GM12892 (cell line): ENCODE measurements at places on chromosomes 1 and 21.
A peak's percentile ranks its signal among the peaks of the same experiment; 100 is the strongest.

- no peak for DNase-seq
Observed at GRCh38 chr21:39208624-39209333, 25.5 kb upstream of the PSMG1 start.

DNA sequence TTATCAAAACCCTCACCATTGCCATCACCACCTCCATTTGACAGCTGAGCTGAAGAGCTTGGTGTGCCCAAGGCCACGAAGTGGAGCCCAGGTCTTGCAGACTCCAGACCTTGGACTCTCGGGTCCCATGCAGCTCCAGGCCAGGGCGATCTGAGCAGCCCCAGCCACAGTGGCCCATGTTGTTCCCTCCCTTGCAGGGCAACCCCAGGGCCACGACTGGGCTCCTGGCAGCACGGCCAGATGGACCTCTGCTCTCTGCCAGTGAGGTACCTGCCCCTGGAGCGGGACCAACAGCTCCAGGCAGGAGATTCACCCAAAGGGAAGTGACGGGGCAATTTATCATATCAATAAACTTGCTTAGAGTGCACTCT is 182.7 kb upstream of the VAMP3 start:
- DNase-seq, result no peak

GRCh38 chr1:157363660-157364140 is 188.6 kb downstream of the FCRL5 start:
- DNase-seq, result peak; percentile 31

DNA sequence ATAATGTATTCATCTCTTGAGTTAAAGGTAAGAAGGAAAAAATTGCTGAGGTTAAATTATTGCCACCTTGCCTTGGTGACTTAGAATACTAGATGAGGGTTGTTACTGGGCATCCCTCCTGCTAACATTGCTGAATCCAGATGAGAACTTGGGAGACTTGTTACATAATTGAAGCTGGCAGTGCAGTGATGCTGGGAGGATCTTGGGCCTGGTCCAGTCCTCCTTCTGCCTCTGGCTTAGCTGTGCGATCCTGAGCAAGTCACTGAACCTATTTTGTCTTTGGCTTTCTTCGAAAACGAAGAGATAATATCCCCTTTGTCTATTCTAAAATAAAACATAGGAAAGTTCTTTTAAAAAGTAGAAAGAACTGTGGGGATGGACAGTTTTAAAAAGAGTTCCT is 244.9 kb upstream of the NRIP1 start:
- no peak for DNase-seq

- DNase-seq, result no peak
Observed at GRCh38 chr1:232431748-232432147, 198.2 kb downstream of the SIPA1L2 start.

GRCh38 chr1:205541161-205541886 is 36.9 kb downstream of the CDK18 start:
- DNase-seq, result no peak

DNA sequence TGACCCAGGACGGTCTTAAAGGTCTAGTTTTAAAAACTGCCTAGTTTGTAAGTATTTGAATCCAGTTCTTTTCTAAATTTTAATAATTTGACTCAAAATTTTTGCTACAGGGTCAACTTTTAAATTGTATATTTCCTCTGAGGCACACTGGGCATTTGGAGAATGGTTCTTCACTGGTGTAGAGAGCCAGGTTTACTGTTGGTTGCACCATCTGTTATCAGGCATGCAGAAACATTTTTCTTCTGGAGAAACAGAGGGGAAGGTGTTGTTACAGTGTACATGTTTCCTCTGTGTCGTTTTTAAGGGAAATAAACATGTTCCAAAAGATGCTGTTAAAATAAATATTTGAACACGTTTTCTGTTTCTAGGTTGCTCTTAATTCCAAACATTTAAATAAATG is 39.0 kb upstream of the RWDD3 start:
- no peak for DNase-seq

DNA sequence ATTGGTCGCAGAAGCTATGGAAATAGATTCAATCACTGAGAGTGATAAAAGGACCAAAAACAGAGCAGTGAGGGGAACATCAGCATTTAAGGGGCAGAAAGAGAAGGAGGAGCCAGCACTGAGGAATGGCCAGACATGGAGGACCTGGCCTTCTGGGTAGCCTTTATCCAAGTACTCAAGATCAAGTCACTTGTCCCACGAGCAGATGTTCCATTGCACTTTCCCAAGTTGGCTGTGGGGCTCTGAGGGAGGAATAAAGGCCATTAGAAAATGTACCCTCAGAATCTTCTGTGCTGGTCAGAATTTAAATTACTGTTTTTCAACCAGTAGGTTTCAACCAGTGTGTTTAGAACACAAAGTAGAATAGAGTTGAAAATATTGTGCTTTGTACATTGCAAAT is 55.3 kb downstream of the GIPC2 start:
- DNase-seq, result no peak

GRCh38 chr1:37657620-37658412 is 23.1 kb upstream of the RSPO1 start:
- no peak for DNase-seq

DNA sequence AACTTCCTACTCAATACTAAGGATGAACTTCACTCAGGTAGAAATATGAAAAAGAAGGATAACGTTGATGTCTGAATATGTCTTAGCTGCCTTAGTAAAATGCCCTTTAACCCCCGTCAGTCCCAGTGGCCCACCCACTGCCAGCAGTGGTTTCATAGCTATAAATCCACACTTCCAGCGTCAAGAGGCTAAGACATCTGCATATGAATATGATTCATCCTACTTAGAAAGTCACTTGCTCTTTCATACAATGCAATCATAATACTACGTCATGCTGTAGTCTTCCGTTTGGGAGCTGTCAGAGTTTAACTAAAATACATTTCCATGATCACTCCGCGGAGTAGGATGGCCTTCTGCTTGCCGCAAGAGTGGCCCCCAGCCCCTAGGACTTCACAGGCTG is 247.3 kb downstream of the SDCCAG8 start:
- DNase-seq, result no peak

- no peak for DNase-seq
Observed at GRCh38 chr1:230865062-230865817, 3.1 kb downstream of the C1orf198 start.

- DNase-seq, result no peak
Observed at GRCh38 chr1:66699213-66699612, 53.0 kb upstream of the DYNLT5 start.

DNA sequence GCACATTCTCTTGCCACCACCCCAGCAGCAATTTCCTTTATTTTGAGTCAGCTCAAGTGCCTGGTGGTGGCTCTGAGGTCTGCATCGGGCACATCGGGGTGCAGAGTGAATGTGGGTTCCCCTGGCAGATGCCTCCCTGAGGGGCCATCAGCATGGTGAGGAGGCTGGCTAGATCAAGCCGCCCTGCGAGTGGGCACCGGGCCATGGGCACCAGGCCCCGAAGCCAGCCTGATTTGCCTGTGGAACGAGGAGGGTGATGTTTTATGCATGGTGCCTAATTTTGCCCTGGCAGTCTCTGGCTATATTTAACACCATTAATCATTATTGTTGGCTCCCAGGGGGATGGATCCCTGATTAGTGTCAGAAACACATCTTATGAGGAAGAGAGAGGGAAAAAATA is 36.3 kb downstream of the ACTL8 start:
- no peak for DNase-seq

GRCh38 chr21:33189237-33189636 is 40.5 kb upstream of the IFNAR2 start:
- DNase-seq, result no peak

DNA sequence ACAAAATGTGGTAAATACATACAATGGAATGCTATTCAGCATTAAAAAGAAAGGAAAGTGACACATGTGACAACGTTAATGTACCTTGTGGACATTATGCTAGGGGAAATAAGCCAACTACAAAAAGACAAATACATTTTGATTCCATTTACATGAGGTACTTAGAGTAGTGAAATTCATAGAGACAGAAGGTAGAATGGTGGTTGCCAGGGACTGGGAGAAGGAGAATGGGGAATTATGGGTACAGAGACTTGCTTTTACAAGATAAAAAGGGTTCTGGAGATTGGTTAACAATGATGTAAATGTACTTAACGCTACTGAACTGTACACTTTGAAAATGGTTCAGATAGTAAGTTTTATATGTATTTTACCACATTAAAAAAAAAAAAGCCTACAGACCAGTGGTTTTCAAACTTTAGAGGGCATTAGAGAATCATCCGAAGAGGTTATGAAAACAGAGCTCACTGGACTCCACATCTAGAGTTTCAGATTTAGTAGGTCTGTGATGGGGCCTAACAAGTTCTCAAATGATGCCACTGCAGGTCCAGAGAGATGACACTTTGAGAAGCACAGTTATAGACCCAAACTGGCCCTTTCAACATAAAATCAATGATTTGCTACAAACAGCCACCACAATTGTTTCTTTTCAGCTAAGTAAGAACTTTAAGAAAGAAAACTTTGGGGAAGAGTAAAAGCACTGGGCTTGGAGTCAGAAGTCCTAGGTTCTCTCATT is 9.6 kb upstream of the ADCY10 start:
- no peak for DNase-seq

DNA sequence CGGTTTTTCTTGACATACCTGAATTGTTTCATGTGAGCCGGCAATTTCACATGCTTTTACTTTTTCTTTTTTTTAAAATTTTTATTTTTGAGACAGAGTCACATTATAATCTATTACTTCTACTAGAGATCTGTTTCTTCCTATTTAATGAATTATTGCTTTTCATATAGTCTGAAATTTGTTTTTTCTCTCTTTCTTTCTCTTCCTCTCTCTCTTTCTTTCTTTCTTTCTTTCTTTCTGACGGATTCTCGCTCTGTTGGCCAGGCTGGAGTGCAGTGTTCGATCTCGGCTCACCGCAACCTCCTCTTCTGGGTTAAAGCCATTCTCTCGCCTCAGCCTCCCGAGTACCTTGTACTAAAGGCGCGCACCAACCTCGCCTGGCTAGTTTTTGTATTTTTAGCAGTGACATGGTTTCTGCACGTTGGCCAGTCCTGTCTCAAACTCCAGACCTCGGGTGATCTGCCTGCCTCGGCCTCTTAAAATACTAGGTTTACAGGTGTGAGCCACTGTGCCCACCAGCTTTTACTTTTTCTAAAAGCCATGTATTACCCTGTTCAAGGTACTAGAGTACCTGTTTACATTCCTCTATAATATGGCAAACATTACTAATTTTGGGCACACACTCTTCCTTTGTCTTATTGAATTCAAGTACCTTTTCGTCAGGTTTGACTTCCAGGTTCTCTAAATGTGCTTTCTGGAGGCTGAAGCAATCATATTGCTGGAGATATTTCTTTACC is 86.5 kb upstream of the RHOU start:
- DNase-seq, result no peak

DNA sequence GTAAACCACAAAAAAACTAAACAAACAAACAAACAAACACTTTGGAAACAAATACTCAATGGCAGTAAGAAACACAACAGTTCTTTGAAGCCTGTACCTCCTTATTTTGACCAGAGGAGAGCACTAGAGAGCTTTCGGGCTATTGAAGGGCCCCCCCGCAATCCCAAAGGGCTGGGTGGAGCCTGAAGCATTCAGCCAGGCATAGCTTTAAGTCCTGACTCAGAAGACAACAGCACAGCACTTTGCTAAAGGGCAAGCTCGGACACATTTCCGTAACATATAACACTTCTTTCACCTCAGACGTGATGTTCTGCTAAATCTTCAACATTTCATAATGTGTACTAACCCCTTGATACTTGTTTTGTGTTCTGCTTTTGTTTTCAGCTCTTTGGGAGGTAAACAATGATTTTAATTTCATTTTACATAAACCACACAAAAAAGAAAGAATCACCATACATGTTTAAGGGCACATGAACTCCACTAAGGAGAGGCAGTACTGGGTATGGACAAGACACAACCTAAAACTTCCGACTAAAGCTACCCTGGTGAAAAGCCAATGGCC is 9.7 kb upstream of the SHCBP1L start:
- peak; percentile 54 for DNase-seq

DNA sequence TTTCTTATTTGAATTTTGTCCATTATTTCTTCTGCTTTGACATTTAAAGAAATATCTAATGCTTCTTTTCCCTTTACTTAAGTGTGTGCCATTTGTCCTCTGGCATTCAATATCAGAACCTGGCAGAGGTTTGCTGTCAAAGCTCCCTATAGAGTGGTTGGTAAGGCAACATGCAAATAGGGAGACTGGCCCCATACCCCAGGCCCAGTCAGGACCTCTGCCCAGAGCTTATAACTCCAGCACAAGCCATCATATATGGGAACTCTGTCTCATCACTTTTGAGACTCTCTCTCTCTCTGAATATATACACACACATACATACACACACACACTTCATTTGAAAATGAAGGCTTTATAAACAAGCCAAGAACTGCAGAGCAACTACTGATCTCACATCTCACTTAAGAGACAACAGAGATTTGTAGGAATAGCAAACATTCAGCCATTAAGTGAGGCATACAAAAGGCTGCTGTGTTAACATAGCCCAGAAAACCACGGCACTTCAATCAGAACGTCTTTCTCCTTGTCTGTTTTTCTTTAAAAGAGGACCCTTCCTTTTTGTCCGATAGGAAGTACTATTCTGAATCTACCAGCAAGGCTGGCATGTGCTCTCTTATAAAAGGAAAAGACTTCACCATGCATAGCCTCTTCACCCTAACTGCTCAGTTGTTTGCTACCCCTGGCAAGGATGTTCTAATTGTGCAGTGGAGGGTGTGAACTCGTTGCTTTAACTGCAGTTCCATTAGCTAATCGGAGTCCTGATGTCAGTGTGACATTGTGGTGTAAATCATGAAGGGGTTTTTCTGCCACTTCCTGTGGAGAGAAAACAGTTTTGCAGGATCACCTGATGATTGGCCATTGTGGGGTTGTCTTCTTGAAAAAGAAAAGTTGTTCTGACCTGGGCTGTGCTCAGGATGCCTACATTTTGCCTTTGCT is 101.7 kb downstream of the NR5A2 start:
- no peak for DNase-seq

GRCh38 chr1:183372586-183373230 is 45.5 kb downstream of the NMNAT2 start:
- no peak for DNase-seq

- DNase-seq, result no peak
Observed at GRCh38 chr1:119884711-119885110, 11.6 kb downstream of the ADAM30 start.

DNA sequence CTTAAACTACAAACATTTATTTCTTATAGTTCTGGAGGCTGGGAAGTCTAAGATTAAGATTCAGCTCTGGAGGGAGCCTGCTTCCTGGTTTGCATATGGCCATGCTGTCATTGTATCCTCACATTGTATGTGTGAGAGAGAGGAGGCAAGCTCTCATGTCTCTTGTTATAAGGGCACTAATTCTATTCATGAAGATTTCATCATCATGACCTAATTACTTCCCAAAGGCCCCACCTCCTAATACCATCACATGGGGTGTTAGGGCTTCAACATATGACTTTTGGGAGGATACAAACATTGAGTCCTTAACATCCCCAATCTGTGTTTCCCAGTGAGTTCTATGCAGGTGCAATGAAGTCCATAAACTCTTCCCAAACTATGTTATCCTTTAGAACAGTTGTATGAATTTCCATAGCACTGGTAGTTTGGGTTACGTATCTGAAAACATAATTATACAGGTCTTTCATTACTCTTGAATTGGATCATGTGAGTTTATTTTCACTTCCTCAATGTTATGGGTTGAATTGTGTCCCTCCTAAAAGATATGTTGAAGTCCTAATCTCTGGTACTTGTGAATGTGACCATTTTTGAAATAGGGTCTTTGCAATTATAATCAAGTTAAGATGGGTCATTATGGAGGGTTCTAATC is 124.2 kb downstream of the RUNX1 start:
- no peak for DNase-seq

GRCh38 chr1:61921435-61921834 is 179.2 kb downstream of the PATJ start:
- DNase-seq, result no peak

GRCh38 chr1:15953294-15953771 is 22.6 kb downstream of the ZBTB17 start:
- DNase-seq, result no peak

- DNase-seq, result no peak
Observed at GRCh38 chr1:22841860-22842281, 130.8 kb downstream of the LACTBL1 start.
